ENCODE measurements at places on chromosomes 3 and 15.

DNA sequence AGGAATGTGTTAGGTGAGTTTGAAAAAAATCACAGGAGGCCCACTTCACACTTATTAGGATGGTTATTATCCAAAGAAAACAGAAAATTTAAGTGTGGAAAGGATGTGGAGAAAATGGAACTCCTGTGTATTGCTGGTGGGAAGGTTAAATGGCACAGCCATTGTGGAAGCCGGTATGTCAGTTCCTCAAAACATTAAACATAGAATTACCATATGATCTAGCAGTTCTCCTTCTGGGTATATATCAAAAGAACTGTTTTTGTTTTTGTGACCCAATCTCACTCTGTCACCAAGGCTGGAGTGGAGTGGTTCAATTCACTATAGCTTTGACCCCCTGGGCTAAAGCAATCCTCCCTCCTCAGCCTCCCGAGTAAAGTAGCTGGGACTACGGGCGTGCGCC lies 10.4 kb upstream of the ZFYVE19 start:
- no peak for DNase-seq

GRCh38 chr3:277873-278272 lies 81.3 kb downstream of the CHL1 start:
- DNase-seq: no peak

- no peak for DNase-seq
These were observed 627 bp upstream of the PLS1 start for GRCh38 chr3:142595581-142595950.

- no peak for DNase-seq
These were observed 61.0 kb upstream of the DAZL start for GRCh38 chr3:16666206-16666605.

DNA sequence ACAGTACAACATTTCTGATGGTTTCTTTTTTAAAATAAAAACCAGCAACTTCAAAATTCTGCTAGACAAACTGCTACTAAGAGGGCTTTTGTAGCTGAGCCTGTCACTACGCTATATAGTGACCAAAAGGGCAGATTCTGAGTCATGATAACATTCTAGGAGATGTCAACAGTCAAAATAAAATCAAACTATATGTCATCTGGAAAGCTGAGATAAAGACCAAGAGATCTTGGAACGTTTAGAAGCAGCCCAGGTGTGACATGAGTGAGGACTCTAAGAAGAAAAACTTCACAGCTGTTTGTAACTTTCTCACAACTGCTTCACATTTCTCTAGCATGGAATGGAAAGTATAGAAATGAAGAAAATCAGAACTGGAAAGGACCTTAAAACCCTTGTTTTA lies 84.6 kb downstream of the FILIP1L start:
- DNase-seq: no peak

- peak; percentile 21 for DNase-seq
These were observed at the start of gene MITF for GRCh38 chr3:69739204-69740102. Gene MITF (plus strand): TSS chr3:69739464. CDS start chr3:69739598, 134 bp downstream.

DNA sequence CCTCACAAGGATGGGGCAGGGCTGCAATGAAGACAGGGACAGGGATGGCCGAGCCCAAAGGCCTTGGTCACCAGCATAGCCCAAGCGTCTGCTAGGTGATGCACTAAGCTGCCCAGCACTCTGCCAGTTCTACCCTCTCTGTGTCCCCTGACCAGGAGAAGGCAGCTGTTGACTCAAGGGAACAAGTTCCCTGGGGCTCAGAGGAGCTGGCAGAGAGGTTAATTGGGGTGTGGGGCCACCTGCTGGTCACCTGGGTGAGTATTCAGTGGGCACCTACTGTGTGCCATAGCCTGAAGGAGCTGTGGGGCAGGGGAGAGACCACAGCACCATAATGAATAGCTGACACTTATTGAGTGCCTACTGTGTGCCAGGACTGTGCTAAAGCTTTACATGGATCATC lies 22.0 kb upstream of the DOCK3 start:
- DNase-seq: peak; percentile 66

- no peak for DNase-seq
These were observed 404.4 kb upstream of the NECTIN3 start for GRCh38 chr3:110667216-110667615.

- DNase-seq: no peak
These were observed 690.3 kb downstream of the MECOM start for GRCh38 chr3:168973206-168973605.

DNA sequence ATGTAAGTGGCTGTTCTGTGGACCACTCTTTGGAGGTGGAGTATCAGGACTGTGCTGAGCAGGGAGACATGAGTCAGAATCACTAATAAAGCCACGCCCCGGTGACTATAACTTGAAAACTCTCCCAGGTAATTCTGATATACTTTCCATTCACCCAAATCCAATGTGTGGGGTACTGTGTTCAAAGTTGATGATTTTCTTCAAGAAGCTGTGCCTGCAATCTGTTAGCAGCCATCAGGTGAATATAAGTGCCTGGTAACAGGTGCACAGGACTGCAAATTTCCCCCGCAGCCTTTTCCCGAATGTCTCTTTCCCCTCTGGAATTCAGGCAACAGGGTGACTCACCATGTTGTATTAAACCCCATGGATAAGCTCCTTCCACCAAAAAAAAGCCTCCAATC lies 17.0 kb downstream of the MAGI1 start:
- DNase-seq: no peak

DNA sequence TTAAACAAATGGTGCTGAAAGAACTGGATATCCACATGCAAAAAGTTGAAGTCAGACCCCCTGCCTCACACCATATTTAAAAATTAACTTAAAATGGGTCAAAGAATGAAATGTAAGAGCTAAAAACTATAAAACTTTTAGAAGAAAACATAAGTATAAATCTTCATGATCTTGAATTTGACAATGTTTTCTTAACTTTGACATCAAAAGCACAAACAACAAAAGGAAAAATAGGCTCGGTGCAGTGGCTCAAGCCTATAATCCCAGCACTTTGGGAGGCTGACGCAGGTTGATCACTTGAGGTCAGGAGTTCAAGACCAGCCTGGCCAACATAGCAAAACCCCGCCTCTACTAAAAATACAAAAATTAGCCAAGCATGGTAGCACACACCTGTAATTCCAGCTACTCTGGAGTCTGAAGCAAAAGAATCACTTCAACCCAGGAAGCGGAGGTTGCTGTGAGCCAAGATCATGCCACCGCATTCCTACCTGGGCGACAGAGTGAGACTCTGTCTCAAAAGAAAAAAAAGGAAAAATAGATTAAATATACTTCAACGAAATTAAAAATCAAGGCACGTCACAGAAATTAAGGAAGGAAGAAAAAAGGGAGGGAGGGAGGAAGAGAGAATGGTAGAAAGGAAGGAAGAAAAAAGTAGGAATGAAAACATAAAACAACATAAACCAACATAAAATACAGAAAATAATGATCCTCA lies 1.5 kb downstream of the RAB27A start:
- no peak for DNase-seq

- no peak for DNase-seq
These were observed 241.3 kb upstream of the LRTM1 start for GRCh38 chr3:55169161-55169560.

GRCh38 chr3:6512172-6512800 lies 348.6 kb upstream of the GRM7 start:
- no peak for DNase-seq

DNA sequence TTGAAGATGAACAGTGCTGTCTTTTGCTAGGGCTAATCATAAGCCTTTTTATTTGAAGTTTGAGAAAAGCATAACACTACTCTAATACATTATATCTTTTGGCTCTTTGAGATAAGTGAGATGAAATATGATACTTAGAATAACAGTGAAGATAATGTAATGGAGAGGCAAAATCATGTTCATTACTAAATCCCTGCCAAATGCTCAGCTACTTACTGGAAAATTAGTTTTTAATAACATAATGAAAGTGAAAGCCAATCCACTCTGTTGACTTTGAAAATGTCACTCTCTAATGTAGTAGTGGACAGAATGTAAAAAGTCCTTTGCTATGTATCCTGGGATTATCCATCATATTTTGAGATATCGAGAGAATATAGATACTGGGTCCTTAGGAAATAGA lies 35.9 kb upstream of the MYH15 start:
- peak; percentile 20 for DNase-seq

DNA sequence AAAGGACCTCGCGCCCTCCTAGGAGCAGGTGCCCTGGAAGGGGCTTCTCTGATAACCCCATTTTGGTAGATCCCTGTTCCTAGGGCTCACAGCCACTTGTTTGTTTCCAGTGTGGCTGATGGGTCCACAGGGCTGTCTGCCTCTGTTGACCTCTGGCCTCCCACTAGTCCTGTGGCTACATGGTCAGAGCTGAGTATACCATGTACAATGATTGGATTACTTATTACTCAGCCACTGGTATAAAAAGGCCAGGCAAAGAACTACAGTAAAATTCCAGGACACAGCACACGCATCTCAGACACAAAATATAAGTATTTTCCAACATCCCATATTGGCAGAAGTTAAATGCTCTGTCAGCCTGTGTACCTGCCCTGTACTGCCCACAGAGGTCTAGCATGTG lies 277.3 kb downstream of the GABRG3 start:
- no peak for DNase-seq

DNA sequence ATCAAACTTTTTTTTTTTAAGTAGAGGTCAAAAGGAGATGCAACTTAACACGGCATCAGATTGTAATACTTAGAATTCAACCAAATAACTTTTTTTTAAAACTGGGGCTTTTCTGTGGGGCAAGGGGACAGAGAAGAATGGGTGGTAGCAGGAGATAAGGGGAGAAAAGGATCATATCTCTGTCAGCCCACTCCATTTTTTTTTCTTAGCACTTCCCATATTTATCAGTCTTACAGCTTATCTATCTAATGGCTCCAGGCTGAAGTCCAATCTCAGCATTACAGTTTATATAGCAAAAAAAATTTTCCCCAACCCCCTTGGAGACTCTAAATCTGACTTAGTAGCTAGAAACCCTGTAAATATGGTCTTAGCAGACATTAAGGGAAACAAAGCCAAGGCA lies 69.3 kb downstream of the PIK3R4 start:
- no peak for DNase-seq

DNA sequence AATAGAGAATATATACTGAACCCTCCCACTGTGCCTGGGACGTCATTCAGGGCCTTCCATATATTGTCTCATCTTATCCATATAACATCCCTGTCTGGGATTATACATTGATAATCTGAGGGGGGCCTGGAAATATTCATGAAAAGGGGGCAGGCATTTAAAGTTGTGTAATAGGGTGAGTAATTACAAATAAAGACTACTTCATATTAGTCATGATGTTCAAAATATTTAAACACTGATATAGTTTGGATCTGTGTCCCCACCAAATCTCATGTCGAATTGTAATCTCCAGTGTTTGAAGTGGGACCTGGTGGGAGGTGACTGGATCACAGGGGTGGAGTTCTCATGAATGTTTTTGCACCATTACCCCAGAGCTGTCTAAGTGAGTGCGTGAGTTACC lies 97.8 kb downstream of the AQP9 start:
- no peak for DNase-seq

DNA sequence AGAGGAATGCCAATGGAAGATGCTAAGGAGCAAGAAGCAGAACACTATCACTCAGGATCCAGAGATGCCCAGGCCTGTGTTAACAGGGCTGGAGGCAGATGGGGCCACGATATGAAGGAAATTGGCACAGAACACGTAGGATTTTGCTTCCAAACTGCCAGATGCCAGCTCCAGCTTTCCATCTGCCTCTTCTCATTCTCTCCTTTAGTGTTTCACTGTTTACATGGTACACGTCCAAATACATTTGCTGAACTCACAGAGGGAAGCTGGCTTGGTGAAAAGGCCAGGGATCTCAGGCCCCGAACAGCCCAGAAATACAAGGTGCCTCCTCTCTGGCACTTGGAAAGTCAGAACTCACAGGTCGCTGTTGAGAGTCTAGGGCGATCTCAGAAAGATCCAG lies 187.0 kb downstream of the NTRK3 start:
- no peak for DNase-seq

DNA sequence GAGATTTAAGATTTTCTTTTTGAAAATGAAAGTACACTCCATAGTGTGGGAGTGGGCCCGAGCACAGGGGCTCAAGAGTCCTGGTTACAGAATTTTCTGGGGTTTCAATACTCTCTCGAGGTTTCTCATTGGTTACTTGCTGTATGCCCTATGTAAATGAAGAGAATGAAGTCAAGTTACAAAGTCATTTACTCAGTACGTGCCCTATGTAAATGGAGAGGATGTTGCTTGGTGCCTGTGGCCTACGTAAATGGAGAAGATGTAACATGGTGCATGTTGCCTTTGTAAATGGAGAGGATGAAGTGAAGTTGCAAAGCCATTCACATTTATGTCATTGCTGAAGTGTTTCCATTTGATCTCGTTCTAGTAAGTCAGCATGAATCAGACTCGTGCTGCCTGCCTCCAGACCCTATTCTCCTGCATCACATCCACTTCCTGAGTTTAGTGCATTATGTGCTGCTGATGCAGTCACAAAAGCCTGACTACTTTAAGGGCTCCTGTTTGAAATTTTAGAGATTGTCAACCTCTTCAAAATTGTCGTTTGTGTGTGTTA lies 302.0 kb downstream of the ZBBX start:
- no peak for DNase-seq

GRCh38 chr3:101072300-101072699 lies 79.1 kb upstream of the ABI3BP start:
- no peak for DNase-seq
